ENCODE measurements at places on chromosomes 6 and 20.

GRCh38 chr6:288866-289265 lies 3.4 kb upstream of the DUSP22 start:
- H3K27ac ChIP-seq: no peak overlapping the region
- H3K27me3 ChIP-seq: peaks cover 8% of the 10 kb centered on the region
- no peak overlapping the region for H3K4me3 ChIP-seq
- peaks cover 2% of the 10 kb centered on the region for H3K36me3 ChIP-seq

DNA sequence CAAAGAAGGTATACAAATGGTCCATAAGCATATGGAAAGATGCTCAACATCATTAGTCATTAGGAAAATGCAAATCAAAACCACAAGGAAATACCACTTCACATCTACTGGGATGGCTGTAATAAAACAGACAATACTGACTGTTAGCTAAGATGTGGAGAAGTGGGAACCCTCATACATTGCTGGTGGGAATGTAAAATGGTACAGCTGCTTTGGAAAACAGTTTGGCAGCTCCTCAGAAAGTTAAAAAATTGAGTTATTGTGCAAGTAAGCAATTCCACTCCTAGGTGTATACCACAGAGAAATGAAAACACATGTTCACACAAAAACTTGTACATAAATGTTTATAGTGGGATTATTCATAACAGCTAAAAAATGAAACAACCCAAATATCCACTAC lies 173.0 kb upstream of the JAG1 start:
- H3K36me3 ChIP-seq: no peaks in the 10 kb centered on the region
- no peak overlapping the region for H3K27ac ChIP-seq
- H3K27me3 ChIP-seq: no peaks in the 10 kb centered on the region
- no peaks in the 10 kb centered on the region for H3K4me1 ChIP-seq
- DNase-seq: no peak

- H3K4me1 ChIP-seq: no peaks in the 10 kb centered on the region
- H3K27ac ChIP-seq: no peak overlapping the region
- no peaks in the 10 kb centered on the region for H3K27me3 ChIP-seq
- DNase-seq: no peak
- H3K36me3 ChIP-seq: no peaks in the 10 kb centered on the region
Observed at GRCh38 chr20:47055699-47056369, 161.2 kb downstream of the EYA2 start.

DNA sequence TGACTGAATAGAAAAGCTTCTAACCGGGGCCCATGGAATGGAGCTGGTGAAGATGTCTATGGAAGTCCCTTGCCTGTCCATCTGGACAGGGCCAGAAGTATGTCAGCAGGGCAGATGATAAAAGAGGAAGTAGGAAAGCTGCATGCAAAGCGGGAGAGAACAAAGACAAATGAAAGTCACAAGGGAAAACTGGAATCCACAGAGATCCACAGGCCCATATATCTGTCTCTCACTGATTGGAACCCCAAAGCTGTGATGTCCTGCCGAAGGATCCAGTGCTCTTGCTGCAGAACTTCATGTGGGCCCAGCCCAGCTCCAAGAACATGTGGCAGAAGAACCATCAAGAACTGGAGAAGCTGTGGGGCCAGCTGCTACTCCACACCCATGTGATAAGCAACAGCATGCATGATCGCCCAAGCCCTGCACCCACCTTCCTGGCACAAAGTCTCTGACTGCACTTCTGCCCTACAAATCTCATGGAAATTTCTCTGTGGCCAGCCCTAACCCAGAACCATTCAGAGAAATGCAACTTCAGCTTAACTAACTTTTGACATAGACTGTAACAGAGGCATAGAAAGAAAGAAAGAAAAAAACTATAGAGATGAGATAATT lies 716.0 kb downstream of the KIF16B start:
- H3K27me3 ChIP-seq: no peaks in the 10 kb centered on the region
- no peaks in the 10 kb centered on the region for H3K36me3 ChIP-seq
- H3K4me1 ChIP-seq: no peaks in the 10 kb centered on the region
- H3K4me3 ChIP-seq: no peak overlapping the region
- no peak for DNase-seq

DNA sequence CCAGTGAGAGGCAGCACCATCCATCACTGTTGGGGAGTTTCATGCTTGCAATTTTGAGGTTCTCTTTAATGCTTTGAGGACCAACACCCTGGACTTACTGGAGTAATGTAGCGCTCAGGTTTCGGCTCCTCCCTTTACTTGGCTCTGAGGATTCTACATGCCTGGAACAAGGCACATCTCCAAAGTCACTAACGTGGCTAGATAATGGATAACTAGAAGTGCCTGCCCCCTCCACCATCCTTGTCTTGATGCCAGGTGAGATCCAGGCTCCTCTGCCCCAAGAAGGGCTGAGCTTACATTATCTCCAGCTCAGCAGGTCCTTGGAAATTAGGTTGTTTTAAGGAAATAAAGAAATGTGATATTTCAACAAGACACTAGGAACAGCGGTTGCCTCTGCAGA lies 75.5 kb upstream of the ZNFX1 start:
- DNase-seq: no peak
- no peak overlapping the region for H3K27ac ChIP-seq
- no peaks in the 10 kb centered on the region for H3K4me1 ChIP-seq
- H3K4me3 ChIP-seq: no peak overlapping the region

Measured in T-helper 2 cell treated with Interferon-gamma antibody and Interleukin-4, amounts not matched to agents 5 μg/mL and 100 μg/mL, for 36 hours (primary cell).